Right lobe of liver (tissue), 6 donors: ENCODE measurements at places on chromosomes 3 and 15.

DNA sequence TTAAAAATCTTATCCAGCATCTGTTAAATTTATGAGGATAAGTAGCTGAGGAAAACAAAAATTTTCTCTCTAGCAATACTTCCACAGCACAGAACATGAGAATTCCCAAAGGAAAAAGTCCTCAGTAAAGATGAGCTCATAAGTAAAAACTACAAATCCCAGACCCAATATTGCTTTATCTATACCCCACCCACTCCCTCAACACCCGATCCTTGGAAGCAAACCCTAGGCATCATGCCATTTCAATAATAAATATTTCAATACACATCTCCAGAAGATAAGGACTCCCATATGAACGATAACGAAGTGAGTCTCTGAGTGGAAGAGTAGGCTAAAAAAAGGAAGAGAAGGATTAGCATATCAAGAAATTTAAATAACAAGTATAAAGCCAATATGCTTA lies 8.3 kb upstream of the PRR20G start:
- no peak for DNase-seq

- no peak for DNase-seq
These were observed 3.0 kb downstream of the FAM219B start for GRCh38 chr15:74903676-74904075.

GRCh38 chr3:59658866-59659265 lies 609.0 kb upstream of the CFAP20DC start:
- no peak for DNase-seq

DNA sequence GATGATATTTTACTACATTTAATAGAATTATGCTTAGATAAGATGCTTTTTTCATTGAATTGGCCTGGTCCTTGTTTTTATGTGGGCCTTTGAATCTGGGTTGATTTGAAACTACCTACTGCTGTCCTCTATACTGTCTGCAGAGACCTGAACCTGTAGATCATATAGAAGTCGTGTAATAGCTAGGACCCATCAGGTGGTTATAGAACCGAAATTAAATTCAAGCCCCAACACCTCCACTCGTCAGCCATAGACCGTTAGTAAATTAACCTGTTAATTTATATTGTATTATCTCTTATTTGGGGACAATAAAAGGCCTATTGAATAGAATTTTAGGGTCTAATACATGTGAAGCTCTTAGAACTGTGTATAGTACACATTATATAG lies 108.4 kb downstream of the MBNL1 start:
- no peak for DNase-seq

DNA sequence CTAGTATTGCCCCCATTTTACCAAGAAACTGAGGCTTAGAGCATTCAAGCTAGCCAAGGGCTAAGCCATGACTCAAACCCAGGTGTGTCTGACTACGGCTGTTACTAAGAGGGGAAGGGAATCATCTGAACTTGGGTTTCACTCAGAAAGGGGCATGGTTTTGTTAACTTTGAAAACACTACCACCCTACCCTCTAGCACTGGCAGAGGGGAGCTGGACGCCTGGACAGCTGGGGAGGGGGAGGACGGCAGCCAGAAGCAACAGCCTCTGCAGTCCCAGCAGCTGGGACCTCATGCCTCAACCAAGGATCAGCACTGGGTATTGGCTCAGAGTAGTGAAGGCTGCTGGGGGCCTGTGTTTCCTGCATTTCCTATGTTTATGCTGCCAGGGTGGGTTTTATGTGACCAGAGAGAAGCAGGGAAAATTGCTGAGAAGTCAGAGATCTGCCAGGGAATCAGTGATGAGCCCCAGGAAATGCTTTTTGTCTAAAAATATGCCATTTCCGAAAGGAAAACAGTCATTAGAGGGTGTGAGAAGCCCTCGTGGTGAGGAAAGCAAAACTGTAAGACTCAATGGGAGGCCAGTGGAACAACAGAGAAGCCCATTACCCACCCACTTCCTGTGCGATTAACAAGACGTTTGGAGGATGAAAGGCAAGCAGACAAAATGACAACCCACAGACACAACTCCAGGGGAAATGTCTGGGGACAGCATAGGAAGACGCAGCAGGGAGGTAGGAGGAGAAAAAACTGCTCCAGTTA lies 41.2 kb downstream of the LIPC start:
- no peak for DNase-seq

DNA sequence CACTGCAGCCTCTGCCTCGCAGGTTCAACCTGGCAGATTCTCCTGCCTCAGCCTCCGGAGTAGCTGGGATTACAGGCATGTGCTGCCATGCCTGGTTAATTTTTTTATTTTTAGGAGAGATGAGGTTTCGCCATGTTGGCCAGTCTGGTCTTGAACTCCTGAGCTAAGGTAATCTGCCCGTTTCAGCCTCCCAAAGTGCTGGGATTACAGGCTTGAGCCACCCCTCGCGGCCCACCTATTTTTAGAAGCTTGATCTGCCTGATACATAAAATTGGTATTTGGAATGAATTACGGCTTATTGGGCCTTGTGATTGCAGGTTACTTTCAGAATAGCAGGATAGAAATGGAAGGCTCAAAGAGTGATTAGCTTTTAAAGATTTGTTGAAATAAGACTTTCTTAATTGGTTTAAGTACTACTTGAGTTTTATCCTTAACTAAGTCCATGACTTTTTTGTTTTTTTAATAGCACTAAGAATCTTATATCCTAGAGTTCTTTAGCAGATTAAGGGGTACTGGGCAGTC lies 25.0 kb downstream of the GMPS start:
- DNase-seq = no peak

- no peak for DNase-seq
These were observed 21.1 kb downstream of the IL1RAP start for GRCh38 chr3:190534986-190535385.

- DNase-seq = no peak
These were observed 56.9 kb upstream of the PHLDB2 start for GRCh38 chr3:111802163-111802625.

- DNase-seq = no peak
These were observed 225.4 kb downstream of the CTNNB1 start for GRCh38 chr3:41424543-41425300.

DNA sequence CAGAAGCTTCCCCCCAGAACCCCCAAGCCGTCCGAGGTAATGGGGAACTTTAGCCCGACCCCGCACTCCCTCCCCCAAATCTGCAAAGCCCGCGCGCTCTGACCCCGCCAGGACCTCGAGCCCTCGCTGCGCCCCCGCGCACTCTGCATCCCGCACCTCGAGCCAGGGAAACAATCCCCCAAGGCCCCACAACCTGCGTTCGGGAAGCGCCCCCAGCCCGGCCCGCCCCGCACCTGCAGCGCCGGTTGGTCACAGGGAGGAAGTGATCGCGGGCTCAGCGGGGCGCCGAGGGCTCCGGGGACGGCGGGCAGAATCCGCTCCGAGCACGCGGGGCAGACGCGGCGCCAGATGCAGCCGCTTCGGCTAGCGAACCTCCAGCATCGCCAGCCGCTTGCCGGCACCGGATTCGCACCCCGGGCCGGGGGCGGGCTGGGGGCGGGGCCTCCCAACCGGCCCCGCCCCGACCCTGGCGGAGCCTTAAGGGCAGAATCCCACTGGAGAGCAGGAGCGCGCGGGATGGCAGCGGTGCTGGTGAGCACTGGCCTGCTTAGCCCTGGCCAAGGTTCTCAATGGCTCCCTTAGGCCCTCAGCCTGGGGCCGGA lies at the start of gene CAMKV:
CAMKV (minus strand) TSS at position 382 of the 602 bp plus-strand sequence. CDS start 7,518 bp downstream, outside the sequence.
- DNase-seq = no peak

GRCh38 chr3:123157209-123157597 lies 44.5 kb upstream of the SEC22A start:
- no peak for DNase-seq

GRCh38 chr3:132554437-132554836 lies 42.6 kb upstream of the ACKR4 start:
- DNase-seq = peak; percentile 57

GRCh38 chr3:173395073-173395411 lies 2.5 kb upstream of the NLGN1 start:
- no peak for DNase-seq

DNA sequence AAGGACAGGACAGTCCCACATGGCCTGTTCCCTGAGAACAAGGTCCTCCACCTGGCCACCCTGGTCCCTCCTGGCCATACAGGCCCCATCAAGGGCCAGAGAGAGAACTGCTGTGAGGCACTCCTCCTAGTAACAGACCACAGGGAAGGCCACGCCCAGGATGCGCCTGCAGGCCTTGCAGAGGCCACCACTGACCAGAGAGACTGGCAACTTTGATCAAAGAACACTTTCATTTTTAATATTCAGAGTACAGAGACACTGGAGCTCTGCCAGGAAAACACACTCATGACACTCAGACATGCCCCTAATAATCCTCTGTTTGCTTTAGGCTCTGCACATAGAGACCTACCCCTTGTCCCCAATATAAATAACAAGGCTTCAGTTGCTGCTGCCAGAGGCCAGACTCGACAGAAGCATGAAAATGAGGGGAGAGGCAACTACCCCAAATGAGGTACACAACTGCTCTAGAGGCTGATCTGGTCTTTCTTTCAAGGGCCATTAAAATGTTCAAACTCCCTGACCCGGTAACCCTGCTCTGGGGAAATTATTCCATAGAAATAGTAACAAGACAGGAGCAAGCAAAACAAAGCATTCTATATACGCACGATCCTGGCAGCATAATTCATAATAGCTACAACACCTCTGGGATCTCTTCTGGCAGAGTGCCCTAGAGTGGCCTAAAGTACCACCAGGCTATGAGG lies 44.8 kb downstream of the CCDC12 start:
- DNase-seq = peak; percentile 75

- DNase-seq = no peak
These were observed 609.7 kb downstream of the MCTP2 start for GRCh38 chr15:94840794-94841783.

GRCh38 chr15:101488300-101489164 lies 975 bp downstream of the PCSK6 start:
- DNase-seq = peak; percentile 51

DNA sequence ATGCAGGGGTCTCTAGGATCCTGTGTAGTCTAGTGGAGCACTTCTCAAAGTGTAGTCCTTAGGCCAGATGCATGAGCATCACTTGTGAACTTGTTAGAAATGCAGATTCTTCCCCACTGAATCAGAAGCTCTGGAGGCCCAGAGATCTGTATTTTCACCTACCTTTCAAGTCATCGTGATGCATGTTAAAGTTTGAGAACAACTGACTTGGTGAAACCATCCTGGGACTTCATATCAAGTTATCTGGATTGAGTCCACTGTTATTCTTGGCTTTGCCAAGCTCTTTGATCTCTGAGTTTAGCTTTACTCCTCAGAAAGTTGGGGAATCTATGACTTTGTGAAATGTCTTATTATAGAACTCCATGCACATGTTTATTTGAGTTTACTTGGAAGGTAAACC lies 78.5 kb downstream of the ARNT2 start:
- no peak for DNase-seq

- DNase-seq = no peak
These were observed 71.7 kb downstream of the TTBK2 start for GRCh38 chr15:42848846-42849245.

GRCh38 chr3:64011685-64012084 lies 11.6 kb downstream of the PSMD6 start:
- no peak for DNase-seq

DNA sequence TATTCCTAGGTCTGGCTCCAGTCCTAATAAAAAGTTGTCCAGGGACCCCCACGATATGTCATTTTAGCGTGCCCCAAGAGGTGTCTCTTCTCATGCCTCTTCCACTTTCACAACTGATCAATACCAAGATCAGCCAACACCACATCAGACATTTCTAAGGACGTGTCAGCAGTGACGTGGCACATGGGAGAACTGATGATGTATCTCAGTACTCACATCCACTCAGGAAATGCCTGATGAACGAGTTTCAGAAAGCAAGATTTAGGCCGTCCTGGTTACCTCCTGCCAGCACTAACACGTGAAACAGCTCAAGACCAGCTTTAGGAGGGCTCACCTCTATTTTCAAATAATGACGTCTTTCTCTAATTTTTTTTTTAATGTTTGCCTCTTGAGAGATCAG lies 19.6 kb downstream of the VGLL4 start:
- no peak for DNase-seq

DNA sequence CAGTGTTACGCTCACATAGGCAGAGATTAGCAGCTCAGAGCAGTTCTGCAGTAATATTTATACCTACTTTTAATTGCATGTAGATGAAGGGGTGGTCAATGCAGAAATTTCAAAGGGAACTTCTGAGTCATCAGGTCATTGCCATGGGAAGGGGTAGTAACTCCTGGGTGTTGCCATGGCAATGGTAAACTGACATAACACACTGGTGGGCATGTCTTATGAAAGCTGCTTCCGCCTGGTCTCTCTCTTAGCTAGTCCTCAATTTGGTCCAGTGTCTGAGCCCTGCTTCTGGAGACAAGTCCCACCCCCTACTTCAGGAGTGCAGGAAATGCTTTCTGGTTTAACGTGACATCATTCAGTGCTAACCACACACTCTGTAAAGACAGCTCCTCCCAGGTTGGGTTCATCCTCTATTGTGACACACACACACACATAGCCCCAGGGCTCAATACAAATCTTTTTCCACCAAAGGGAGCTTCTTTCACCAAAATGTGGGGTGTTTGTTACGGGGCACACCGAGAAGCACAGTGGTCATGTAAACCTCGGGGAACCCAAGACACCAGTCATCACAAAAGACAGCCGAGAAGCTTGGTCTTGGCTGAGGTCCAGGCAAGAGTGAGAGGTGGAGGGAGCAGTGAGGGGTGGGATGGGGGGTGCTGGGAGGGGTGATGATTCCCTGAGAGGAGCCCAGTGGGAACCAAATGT lies 74.5 kb downstream of the TLE3 start:
- no peak for DNase-seq

GRCh38 chr3:146511402-146512134 lies 32.8 kb downstream of the PLSCR1 start:
- DNase-seq = no peak

GRCh38 chr3:184361932-184362667 lies 590 bp downstream of the POLR2H start:
- DNase-seq = peak; percentile 82

DNA sequence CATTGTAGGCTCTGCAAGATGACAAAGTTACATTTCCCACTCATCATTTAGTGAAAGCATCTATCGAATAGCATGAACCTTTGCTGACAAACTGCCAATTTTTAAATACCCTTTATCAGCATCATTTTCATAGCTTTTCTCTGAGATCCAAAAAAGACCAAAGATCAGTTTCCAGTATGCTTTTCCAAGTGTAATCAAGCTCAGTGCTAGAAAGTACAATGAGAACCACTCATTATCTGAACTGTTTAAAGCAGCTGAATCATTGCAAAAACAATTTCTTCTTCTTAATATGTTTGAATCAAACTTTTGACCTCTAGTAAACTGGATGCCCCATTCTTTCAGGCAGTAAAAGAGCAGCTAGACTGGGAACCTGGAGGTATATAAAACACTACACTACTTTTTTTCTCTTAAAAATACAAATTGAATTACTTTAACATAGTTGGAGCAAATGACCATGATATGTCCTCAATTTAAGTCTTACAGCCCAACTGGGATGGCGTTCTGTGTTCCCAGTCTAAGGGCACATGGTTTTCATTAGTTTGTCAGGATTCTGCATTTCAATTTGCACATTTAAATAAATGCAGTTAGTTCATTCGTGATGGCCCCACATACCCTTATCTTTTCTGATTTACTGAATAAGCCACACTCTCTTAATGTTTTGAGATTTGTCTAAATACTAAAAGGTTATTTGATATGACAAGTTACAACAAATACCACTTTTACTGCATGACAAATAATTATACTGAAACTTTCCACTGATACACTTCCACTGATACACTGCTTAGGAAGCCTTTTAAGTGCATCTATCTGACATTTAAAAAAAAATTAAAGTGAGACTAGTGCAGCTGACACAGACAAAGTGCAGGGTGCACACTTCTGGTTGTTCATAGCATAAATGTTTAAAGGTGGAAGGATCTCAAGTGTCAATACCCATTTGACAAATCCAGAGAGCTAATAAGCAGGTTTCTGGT lies 146.0 kb upstream of the FRMD4B start:
- DNase-seq = no peak

- DNase-seq = no peak
These were observed 625 bp downstream of the COL6A6 start for GRCh38 chr3:130517602-130518001.
